ENCODE measurements at places on chromosomes 11 and 22. TPM values are rescaled to one million over a fixed set of nuclear protein-coding genes. Genes with fewer than 3 reads are reported as not detected.
A peak's percentile ranks its signal among the peaks of the same experiment; 100 is the strongest.

Gene IGLL5
- 0.59 TPM for total RNA-seq

Gene ABCC8
- total RNA-seq, result 3.0 TPM

DNA sequence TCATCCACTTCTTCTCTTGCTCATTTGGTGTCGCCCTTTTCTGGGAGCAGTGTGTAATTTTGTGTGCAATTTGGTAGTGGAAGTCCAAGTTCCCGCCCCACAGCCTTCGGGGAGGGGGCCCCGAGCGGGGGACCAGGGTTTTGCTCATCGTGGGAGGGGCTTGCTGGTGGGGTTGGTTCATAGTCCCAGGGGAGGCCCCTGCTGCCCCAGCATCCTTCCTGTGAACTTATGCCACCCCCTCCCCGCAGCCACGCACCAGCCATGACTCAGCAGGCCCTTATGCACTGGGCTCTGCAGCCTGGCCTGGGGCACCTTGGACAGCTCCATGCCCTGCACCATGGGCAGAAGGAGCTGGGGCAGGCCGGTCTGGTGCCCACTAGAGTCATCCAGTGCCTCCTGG is 1183.6 kb downstream of the BRD1 start:
- no peaks in the 10 kb centered on the region for H3K36me3 ChIP-seq
- DNase-seq, result no peak
- H3K4me1 ChIP-seq, result no peaks in the 10 kb centered on the region
- no peak overlapping the region for H3K4me3 ChIP-seq
- no peak overlapping the region for H3K27ac ChIP-seq
- no peaks in the 10 kb centered on the region for H3K27me3 ChIP-seq

Gene CREBZF
- 11.6 TPM for total RNA-seq

- H3K27me3 ChIP-seq, result no peaks in the 10 kb centered on the region
- no peak overlapping the region for H3K4me3 ChIP-seq
- no peak overlapping the region for H3K27ac ChIP-seq
- DNase-seq, result peak; percentile 77
- H3K4me1 ChIP-seq, result no peaks in the 10 kb centered on the region
These were observed 33.0 kb downstream of the YWHAH start for GRCh38 chr22:31977141-31977841.

DNA sequence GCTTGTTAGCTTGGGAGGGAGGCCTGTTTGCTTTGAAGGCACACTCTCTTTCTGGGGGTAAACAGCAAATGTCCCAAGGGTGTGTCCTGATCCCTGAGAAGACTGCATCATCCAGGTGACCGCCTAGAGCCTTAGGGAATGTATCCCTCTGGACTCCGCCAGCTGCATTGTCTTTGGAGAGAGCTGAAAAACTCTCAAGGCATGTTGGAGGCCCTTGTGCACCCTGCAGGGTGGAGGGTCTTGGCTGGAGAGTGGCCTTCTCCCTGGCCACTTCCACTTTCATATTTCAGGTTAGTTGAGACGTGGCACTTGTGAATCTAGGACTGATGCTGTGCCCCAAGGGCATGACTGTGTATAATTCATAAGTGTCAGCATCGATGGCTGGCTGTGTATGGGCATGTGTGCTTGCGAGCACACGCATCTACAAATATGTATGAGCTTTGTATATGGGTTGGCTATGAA is 70.6 kb downstream of the ZBTB16 start:
- H3K4me3 ChIP-seq, result no peak overlapping the region
- H3K27me3 ChIP-seq, result no peaks in the 10 kb centered on the region
- H3K27ac ChIP-seq, result peak overlapping the region; percentile 52
- peaks cover 45% of the 10 kb centered on the region for H3K36me3 ChIP-seq

Gene PI4KA
- total RNA-seq, result 46.7 TPM

DNA sequence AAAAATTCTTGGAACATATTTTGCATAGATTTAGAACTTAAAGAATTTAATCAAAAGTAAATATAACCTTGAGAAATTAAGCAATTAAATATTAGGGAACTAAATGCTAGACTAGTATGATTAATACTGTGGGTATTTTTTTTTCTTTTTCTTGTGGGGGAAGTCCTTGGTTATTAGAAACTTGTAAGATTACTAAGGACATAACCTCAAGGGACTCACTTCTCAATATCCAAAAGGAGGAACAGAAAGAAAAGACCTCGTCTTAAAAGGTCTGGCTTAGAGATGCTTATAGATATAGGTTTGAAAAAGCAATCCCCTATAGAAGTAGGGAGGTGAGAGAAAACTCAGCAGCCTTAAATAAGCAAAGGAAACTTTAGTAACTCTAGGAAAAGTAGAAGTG is 368.5 kb downstream of the INSC start:
- no peak overlapping the region for H3K27ac ChIP-seq
- H3K4me3 ChIP-seq, result no peak overlapping the region
- no peaks in the 10 kb centered on the region for H3K4me1 ChIP-seq
- no peaks in the 10 kb centered on the region for H3K27me3 ChIP-seq
